ENCODE measurements at places on chromosomes 3 and 15. TPM values are rescaled to one million over a fixed set of nuclear protein-coding genes. Genes with fewer than 3 reads are reported as not detected.

DNA sequence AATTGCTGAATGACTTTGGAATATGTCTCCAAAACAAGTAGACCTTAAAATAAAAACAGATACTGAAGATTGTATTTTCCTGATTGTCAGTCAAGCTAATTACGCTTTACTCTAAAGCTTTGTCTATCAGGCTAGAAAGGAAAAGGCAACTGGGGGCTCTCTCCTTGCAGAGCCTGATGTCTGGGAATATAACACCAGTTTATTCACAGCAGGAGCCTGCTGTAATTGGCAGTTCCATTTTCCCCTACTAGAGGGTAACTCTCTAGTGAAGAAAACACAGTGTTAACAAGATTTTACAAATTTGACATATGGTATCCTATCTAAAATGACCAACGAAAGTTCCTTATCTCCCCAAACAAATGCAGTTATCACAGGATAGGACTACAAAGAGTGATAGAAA, 158.8 kb downstream of the PDZRN3 start:
- no peak for DNase-seq

SPSB4 gene
- total RNA-seq = 0.14 TPM

HRH1 gene
- total RNA-seq = 7.9 TPM

AADACL2 gene
- 0.18 TPM for total RNA-seq

DNA sequence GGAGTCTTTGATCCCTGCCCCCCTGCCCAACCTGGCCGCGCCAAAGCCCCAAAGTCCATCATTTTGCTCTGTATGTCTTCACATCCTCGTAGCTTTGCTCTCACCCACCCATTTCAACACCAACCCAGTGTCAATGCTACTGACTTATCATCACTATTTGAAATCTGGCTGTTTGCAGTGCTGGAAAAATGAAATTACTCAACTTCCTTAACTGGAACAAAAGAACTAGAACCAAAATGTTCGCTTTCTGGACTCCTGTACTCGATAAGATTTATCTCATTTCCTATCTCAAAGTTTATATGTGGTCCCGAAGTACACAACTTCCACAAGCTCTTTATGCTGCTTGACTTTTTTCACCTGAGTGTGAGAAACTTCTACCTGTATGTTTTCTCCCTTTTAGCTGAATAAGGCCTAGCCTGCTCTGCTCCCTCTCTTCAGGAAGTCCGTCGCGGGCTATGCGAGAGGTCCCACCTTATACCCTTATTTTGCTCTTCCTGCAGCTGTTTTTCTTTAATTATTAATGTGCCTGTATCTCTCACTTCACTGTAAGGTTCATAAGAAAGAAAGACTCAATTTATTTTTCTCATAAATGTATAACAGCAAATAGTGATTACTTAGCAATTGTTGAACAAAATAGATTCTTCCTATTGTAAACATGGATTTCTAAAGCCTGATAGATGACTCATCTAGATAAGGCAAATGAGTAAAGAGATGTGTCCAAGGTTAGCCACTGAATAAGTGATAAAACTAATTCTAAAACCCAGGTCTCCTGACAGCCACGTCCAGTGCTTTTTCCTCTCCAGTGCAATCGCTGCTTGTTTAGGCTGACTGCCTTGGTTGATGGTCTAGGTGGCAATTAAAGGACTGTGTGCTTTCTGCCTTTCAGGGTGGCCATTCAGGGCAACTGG, 464.1 kb upstream of the TPRG1 start:
- DNase-seq = no peak

PRSS50 gene
- not detected for total RNA-seq

DNA sequence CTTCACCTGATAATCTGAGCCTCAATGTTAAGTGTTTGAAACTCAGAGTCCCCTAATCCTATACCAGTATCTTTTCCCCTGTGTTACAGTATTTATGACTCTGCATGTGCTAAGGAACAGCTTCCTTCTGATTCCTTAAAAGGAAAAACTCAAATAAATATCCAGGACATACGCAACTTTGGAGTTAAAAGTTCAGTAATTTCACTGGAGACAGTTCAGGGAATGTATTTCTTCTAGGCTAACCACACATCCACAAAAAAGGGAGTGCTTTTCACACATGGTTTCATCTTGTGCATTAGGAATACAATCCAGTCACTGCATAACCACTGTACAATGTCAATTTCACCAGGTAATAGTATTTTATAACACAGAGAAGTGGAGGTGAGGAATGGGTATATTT, 31.0 kb downstream of the PGBD4 start:
- DNase-seq = no peak

DNA sequence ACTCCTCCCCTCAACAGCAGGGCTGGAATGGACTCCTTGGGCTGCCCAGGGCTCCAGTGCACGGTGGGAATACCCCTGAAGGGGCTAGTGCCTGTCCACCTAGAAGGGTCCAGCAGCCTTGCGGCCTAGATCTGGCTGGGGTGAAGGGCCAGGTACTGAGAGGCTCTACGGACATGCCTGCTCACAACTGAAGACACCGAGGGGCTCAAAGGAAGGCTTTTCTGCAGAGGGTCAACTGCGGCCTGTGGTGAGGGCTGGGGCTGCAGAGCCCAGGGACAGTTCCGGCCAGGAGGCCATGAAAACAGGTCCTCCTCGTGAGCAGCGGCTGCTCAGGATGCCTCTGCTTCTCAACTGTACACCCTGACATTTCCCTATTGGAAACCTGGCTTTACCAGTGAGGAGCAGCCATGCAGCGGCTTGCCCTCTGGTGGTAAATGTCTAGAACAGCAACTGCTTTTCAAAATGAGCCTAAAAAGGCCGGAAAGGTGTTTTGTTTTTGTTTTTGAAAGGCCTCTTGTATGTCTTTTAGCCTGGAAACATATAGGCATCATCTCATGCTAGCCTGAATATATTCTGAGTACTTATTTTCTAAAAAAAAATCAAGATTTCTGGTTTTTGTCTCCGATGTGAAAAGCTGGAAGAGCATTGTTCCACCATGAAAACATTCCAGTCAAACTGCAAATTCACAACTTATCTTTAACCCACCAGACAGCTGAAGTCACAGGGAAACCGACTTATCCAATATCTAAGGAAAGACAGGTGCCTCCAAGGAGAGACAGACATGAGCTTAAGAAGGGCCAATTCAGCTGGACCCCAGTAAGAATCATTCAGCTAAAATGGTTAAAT, 163.4 kb downstream of the KLF13 start:
- no peak for DNase-seq

COL6A5 gene
- 0.08 TPM for total RNA-seq

DNA sequence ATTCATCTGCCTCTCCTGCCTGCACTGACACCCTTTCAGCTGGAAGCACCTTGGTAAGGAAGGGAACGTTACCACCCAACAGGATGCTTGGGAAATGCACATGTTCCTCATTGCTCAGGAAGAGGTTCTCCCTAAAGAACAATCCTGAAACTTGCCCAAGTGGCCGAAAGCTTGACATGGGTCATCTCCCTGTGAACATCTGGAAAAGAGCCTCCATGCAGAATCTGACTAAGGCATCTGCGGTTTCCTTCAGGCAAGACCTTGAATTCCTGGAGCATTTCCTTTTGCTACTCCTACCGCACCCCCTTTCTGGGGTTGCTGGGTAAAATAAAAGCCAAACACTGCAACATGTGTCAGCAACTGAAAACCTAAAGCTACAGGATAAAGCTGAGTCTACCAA, 68.7 kb upstream of the SNRK start:
- DNase-seq = no peak

SLC2A2 gene
- total RNA-seq = not detected

GRCh38 chr3:42096796-42097565, 5.8 kb downstream of the TRAK1 start:
- DNase-seq = no peak

DNA sequence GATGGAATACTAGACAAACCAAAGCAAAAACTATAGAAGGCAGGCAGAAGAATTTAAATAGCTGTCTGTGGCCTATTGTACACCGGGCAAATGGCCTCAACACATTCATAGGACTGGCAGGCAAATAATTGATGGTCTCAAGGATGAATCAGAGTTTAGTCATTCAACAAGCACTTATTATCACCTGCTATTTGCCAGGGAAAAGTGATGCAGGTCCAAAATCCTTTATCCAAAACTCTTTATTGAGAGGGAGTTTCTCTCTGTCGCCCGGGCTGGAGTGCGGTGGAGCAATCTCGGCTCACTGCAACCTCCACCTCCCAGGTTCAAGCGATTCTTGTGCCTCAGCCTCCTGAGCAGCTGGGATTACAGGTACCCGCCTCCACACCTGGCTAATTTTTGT, 2.3 kb downstream of the EIF2AK4 start:
- DNase-seq = no peak

SUSD5 gene
- 0.37 TPM for total RNA-seq

GRCh38 chr3:39101022-39101689, 6.3 kb downstream of the GORASP1 start:
- peak; percentile 48 for DNase-seq

DNA sequence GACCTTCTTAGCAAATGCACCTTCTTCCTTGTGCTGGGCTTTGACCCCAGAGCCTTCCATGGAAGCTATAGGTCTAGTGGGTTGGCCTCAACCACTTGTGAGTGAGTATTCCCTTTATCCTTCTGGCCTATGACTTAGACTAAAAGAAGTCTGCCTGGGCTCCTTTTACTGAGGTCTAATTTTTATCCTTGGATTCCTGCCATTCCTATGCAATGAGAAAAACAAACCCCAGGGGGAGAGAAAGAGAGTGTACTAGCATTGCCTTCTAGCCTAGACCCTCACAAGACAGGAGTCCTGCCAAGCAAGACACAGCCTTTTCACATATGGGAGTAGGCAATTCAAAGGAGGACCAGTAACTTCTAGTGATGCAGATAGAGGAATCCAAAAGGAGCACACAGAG, 155.4 kb downstream of the PPM1L start:
- no peak for DNase-seq

ADGRG7 gene
- total RNA-seq = 11.7 TPM

- no peak for DNase-seq
These were observed 102.1 kb upstream of the CHRM5 start for GRCh38 chr15:33866101-33866737.

DNA sequence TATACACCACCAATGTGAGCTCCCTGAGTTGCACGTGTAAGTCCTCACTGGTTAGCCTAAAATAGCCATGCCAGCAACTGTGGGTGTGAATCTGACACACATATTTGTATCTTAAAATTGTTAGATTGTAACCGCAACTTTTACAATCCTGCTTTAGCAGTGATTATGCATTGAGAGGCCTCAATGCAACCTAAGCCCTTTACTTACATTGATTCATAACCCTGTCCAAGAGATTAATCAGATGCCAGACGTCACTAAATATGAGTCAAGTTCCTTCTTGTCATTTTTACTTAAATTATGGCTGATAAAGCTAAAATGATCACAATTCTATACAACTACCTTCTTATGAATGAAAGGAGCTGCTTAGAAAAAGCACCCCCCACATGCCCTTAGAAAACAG, 46.9 kb downstream of the IL17RD start:
- DNase-seq = no peak

- no peak for DNase-seq
These were observed 187.9 kb downstream of the GHSR start for GRCh38 chr3:172260381-172260780.
